Putamen (tissue), 1 donor: ENCODE measurements at places on chromosomes 7 and 10.
A peak's percentile ranks its signal among the peaks of the same experiment; 100 is the strongest.

DNA sequence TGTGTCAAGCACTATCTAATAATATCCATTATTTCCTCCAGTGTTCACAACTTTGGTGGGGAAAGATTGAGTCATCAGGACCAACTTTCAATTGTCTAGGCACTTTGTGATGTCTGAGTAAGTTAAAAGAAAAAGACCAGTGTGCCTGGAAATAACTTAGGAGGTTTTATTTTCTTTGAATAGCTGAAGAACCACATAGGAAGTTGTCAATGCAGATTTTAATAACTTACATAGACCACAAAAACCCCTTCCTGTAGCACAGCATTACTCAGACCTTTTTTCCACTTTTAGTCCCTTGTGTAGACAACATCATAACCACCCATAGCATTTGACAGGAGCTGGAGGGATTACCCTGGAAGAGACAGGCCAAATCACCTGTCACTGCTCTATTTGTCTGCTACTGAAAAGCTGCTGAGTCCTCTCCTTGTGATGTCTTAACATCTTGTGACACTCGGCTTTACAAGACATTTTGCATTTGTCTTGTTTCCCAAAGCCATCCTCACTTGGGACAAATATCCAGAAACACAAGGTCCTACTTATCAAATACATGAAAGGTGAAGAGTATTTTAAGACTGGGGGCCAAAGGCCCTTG lies 241.5 kb upstream of the PTER start:
- no peak for DNase-seq

- DNase-seq: no peak
These were observed 124.2 kb upstream of the ABCB5 start for GRCh38 chr7:20491284-20491683.

DNA sequence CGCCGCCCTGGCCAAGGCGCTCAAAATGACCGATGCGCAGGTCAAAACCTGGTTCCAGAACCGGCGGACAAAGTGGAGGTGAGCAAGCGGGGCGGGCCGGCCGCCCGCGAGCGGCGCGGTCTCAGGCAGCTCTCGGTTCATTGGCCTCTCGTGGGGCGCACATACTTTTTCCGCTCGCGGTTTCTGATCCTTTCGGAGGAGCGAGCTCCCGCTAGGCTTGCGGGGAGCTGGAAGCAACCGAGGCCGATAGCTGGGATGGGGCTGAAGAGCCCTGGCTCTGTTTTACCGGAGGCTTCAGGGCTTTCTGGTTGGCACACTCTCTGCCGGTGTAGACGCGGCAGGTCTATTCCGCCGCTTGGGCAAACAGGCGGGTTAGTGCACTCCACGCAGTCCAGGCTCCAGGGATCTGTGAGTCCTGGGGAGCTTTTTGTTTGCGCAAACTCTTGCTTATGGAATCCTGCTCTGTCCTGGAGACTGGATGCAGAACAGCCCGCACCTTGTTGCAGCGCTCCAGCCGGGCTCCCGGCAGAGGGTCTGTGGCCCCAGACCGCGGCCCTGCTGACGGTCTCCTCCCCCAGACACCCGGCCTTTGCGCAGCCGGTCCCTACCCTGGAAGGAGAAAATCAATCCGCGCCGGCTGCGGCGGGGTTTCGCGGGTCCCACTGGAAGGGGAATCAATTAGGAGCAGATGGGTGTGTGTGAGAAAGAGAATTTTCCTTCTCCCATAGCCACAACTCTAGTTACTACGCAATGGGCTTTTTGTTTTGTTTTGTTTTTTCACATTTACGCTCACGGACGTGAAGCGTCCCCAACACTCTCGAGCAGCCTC lies 3.4 kb downstream of the TLX1 start:
- DNase-seq: no peak

DNA sequence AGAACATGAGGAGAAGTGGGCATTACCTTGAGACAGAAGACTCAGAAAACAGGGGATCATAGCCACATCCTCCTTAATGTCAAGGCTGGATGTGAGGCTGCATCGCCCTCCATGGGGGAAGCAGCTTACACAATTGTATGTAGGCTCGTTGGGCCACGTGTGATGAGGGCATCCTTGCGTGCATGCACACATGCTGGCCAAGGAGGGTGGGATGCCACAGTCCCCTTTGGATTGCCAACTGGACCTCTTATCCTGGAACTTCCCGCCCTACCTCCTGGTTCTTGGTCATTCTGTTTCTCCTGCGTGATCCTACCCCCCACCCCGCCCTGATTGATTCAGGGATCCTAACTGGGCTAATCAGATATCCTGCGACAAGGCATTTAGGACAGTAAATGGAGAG lies 102.0 kb downstream of the PRKAG2 start:
- DNase-seq: no peak

- peak; percentile 81 for DNase-seq
These were observed 796.2 kb downstream of the CCSER2 start for GRCh38 chr10:85124603-85125051.

DNA sequence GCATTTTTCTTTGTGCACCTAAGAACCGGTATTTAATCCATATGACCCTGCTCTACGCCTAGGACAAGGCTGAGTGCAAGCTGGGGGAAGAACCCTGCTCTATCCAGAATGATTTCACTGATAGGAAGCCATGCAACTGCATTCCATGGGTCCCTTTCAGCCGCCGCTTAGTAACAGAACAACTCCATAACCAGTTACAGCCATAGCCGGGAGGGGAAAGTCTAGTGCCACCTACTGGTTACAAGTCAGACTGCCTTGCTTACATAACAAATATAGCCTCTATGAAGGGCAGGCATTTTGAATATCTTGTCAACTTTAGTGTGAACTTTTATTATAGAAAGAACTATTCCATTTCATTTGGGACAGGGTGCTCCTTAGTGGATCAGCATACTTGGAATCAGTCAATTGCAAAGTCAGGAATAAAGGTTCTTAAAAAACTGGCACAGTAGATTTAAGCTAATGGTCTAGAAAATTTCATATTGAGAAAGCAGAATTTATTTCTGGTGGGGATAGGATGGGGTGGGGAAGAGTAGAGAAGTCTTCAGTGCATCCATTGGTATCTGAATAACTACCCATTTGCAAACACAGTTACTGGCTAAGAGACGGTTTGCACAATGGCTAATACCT lies 521.7 kb downstream of the ADRA2A start:
- DNase-seq: peak; percentile 31

GRCh38 chr7:87322912-87323311 lies 22.6 kb upstream of the CROT start:
- no peak for DNase-seq

DNA sequence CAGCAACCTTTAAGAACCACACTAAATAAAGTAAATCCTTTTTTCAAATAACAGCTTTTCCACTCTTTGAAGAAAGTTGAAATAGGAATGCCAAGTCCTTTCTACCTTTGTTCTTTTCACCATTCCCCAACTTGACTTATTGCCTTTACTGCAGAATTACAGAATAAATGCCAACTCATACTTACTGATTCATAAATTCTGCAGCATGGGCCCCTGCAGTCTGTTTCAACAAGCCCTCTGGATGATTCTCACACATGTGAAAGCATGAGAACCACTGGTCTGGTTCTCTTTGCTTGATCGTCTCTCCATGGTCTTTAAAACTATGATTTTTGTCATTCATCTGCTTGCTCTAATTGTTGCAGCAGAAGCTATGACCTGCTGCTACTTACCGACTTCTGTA lies 56.1 kb downstream of the HACD1 start:
- no peak for DNase-seq
